ENCODE measurements at places on chromosomes 11 and 22.
A peak's percentile ranks its signal among the peaks of the same experiment; 100 is the strongest.

DNA sequence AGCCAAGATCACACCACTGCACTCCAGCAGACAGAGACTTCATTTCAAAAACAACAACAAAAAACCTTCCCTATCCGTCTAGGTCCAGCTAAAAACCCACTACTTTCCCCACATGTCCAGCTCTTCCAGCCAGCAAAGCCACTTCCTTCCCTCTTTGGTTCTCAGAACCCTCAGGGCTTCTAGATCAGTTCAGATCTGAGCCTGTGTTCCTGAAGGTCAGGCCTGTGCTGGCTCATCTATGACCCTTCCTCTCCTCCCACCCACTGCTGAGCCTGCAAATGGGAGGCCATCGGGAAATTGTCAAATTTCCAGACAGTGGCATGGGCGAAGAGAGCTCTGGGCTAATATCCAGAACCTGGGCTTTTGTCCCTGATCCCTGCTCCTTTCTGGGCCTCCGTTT lies 37.8 kb downstream of the SLCO2B1 start:
- no peak for DNase-seq

DNA sequence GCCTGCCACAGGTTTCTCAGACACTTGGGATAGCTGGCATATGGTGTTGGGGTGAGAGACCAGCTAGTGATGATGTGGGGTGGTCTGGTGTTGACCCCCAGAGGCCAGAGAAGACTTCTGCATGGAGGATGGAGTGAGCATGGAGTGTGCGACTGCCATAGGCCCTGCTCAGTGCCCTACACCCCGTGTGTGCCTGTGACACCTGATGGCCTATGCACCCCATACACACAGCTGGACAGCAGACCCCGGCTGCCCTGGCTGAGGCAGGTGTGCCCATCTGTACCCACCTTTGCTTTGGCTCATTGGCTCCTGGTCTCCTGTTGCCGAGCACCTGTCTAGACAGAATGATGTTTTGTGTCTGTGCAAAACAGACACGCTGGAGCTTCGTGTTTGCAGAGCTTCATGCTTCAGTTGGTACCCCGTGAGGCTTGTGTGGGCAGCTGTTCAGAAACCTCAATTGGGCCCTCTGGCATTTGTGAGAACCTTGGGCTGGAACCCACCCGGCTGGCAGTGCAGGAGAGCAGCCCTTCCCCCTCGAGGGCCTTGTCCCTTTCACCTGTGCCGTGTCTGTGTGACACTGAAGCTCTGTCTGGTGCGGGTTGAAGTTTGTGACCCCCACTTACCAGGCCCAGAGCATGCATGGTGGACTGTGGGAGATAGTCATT lies 27.6 kb downstream of the BCR start:
- DNase-seq: no peak

DNA sequence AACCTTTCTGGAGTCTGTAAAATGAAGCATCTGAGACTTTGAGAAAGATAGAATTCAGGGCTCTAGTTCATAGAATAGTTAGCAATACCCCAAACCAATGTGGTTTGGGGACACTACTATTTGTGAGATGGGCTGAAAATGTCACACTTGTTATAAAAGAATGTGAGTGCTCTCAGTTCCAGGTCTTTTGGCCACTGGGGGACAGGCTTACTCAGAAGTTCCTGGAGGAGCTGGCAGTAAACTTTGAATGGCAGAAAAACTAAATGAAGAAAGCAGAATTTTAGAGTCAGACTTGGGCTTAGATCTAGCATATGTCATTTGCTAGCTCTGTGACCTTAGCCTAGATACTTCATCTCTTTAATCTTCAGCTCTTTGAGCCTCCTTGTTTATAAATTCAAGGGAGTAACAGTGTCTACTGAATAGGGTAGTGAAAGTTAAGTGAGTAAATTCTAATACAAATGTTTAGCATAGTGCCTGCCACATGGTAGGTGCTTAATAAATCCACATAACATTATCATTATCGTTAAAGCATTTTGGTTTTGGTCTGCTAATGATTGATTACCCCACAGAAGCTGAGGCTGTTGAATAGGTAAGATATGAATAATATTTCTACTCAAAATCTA lies 3.7 kb downstream of the LYVE1 start:
- DNase-seq: no peak

DNA sequence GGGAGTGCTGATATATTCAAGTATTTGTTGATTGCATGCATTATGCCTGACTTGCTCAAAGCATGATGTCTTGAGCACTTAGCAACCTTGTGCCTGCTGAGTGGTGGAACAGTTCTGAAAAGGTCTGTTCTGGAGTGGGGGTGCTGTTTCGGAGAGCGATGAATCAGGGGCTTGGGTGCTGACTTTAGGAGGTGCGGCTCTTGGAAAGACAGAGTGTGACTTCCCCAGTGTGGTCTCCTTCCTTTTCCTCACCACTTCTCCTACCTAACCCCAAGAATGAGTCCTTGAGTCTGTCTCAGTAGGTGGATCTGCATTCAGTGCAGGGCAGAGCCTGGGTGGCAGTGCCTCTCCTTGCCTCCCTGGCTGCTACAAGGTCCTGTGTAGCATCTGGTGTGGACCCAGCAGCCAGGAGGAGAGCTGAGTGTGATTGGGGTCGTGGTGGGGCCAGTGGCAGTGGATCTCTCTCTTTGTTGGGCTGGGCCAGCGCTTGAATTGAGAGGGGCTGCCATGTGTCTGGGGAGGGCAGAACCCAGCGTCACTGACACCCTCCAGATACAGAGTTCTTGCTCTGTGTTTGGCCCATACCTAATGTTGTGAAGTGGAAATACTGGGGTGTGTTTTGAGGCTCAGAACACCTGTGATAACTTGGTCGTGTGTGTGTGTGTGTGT lies 35.9 kb downstream of the ST3GAL4 start:
- DNase-seq: peak; percentile 28

GRCh38 chr11:70527429-70528045 lies 129.2 kb downstream of the CTTN start:
- no peak for DNase-seq

- DNase-seq: no peak
Measured at GRCh38 chr22:49018601-49019000, 809.1 kb downstream of the BRD1 start.

GRCh38 chr22:30191040-30191701 lies 55.4 kb downstream of the LIF start:
- no peak for DNase-seq

- DNase-seq: peak; percentile 82
Measured at GRCh38 chr11:1503708-1504104, 17.1 kb upstream of the MOB2 start.

GRCh38 chr11:125305345-125305744 lies 140.8 kb downstream of the PKNOX2 start:
- DNase-seq: no peak

DNA sequence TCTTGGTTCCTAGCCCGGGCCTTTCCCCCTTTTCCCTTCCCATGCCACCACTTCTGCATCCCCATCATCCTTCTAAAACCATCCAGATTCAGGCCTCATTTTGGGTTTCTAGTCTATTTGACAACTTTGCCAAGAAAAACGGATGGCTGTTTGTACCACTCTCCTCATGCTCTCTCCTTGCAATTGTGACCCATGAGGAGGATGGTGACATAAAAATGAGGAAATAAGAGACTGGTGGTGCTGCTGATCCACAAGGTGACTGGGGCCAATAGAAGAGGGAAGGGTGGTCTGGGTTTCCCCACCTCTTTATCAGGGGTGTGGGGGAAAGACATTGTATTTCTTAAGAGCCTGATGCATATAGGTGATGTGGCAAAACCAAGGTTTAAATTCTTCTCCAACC lies 1.0 kb downstream of the MS4A4A start:
- DNase-seq: no peak

- no peak for DNase-seq
Measured at GRCh38 chr11:20458905-20459632, 71.6 kb downstream of the PRMT3 start.

GRCh38 chr11:61725781-61726231 lies 26.6 kb upstream of the MYRF start:
- no peak for DNase-seq

GRCh38 chr11:86678823-86679222 lies 6.4 kb upstream of the ME3 start:
- DNase-seq: no peak

DNA sequence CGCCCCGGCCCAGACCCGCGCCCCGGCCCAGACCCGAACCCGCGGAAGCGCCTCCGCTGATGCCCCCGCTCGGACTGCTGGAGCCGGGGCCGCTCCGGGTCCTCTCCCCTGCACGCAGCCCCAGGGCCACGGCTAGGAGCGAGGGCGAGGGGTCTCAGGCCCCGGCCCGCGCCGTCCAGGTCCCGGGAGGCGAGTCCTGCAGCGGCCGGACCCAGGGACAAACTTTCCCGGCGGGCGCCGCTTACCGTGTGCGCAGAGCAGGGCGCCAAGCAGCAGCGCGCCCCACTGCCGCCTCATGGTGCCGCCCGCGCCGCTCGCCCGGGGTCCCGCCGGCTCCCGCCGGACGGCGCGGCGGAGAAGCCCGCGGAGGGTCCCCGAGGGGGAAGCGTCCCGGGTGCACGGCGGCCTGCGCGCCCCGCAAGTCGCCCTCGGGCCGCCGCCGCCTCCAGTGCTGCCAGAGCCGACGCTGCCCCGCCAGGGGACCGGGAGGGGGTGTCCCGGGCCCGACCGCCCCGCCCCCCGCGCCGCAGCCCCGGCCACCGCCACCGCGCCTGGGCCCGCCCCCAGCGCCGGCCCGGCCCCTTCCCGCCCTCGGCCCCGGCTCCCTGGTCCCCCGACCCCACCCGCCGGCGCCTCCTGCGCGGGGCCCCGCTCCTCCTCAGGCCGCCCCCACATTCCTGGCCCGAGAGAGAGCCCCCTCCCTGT lies at the start of gene LRP4:
Gene LRP4 (minus strand): TSS at position 468 of the 705 bp plus-strand sequence. CDS start 171 bp downstream, at position 297.
- peak; percentile 82 for DNase-seq

DNA sequence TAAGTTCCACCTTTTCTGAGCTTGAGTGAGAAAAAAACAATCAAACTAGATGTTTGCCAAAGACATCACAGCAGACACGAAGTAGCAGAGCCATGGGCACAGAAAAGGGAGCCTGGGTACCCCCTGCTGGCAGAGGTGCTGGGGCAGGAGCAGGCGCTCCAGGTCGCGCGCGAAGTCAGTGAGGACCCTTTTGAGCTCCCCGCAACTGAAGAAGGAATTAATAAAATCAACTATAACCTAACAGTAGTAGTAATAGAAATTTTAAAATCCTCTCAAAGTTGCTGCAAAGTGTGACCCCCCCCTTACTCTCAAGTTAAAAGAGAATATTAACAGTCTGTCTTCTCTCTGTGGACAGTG lies 20.0 kb upstream of the PARVB start:
- no peak for DNase-seq

DNA sequence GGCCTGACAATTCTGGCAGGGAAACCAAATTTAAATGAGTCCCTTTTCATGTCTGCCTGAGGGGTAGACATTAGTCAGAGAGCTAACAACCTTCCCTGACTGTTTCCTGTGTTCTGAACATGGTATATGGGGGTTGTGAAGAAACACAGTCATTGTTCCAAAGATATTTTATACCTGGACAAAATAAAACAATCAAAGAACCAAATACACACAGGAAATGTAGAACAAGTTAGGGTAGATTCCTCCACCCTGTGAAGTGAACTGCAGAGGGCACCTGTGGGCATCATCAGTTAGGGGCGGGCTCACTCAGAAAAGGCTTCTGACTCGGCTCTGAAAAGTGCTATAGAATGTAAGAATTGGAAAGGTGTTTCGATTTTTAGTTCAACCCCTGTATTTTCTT lies 231.9 kb upstream of the CADM1 start:
- DNase-seq: no peak

- no peak for DNase-seq
Measured at GRCh38 chr22:39130152-39130704, 22.3 kb downstream of the CBX7 start.

- DNase-seq: peak; percentile 87
Measured at GRCh38 chr11:6419009-6419631, at the start of gene APBB1. Gene APBB1, minus strand, starts transcription at chr11:6419094. Its CDS starts 7,747 bp downstream, at chr11:6411347.

- DNase-seq: peak; percentile 27
Measured at GRCh38 chr11:65309006-65309405, 5.7 kb upstream of the CDC42EP2 start.

- DNase-seq: no peak
Measured at GRCh38 chr11:11789735-11790369, 51.9 kb upstream of the USP47 start.

GRCh38 chr11:64352099-64352994 lies 6.6 kb upstream of the RPS6KA4 start:
- DNase-seq: no peak

GRCh38 chr11:128559496-128560103 lies 27.8 kb downstream of the ETS1 start:
- no peak for DNase-seq

- DNase-seq: no peak
Measured at GRCh38 chr11:108985945-108986279, 321.0 kb downstream of the DDX10 start.

- DNase-seq: no peak
Measured at GRCh38 chr22:50058906-50059880, 1.1 kb upstream of the TTLL8 start.

- no peak for DNase-seq
Measured at GRCh38 chr11:84580428-84580827, 1046.7 kb downstream of the DLG2 start.

GRCh38 chr11:282630-283360 lies 4.6 kb downstream of the NLRP6 start:
- no peak for DNase-seq

DNA sequence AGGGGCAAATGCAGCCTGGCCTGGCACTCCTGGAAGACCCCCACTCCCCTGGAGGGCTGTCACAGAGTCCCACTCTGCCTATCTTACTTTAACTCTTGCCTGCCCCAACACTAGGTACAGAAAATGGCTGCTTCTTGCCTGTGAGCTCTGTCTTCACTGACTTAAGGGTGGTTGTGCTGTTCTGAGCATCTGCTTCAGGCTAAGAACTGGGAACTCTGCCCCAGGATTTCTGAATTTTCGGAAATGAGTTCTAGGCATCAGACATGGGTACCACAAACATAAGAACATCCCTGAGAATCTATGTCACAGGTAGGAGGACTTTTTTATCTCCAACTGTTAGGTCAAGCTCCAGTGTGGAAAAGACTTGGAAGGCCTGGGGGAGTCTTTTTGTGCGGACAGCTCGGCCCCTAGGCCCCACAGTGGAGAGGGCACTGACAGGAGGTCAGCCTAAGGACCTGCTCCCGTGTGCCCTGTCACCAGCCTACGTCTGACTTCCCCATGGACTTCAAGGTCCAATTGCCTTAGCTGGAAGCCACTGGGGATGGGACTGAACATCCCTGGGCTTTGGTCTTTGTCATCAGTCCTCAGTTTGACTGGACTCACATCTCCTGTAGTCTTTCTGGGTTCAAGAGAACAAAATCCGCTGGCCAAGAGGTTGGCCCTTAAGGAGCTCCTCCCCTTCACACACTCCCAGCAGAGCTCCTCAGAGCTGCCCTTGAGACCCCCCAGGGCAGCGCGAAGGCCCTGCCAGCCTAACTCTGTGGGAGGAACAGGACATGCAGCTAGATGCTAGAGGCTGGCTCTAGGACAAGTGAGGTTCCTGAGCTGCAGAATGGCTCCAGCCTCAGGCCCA lies 31.9 kb downstream of the PPP2R1B start:
- no peak for DNase-seq

GRCh38 chr22:40434106-40434505 lies 63.7 kb downstream of the SGSM3 start:
- DNase-seq: no peak

DNA sequence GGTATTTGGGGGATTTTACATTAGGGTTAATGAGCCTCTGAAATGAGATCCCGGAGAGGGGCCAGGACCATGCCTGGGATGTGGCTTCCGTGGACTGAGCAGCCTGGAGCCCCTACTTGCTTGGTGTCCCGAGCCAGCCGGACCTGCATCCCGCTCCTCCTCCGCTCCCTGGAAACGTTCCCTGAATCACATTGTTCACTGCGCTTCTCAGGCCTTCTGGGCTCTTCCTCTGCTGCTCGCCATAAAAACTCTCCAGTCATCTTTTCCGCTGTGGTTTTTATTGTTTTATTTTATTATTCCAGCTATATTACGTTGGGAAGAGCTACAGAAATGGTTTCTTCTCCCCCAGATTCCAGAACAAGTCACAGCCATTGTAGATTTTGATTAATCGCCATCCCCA lies 13.3 kb upstream of the KCNQ1OT1 start:
- DNase-seq: no peak
